ENCODE measurements at places on chromosomes 1 and 21.

DNA sequence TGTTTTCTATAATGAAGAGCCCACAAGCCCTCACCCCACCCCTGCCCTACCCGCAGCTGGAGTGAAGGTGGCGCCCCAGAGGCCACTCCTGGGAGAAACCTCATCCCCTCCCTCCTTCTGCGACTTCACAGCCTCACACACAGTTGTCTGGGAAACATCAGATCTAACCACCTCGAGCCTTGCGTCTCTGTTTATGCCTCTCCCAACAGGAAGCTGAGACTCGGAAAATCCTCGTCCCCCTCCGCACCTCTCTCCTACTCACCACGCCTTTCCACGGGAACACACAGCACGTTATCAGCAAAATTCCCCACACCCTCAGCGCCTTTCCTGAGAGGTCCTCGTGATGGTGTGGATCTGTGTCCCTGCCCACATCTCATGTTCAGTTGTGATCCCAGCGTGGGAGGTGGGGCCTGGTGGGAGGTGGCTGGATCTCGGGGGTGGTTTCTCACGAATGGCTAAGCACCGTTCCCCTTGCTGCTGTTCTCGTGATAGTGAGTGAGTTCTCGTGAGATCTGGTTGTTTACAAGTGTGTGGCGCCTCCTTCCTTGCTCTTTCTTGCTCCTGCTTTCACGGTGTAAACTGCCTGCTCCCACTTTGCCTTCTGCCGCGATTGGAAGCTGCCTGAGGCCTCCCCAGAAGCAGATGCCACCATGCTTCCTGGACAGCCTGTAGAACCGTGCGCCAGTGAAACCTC, 190.6 kb downstream of the KIF26B start:
- DNase-seq, result no peak

- no peak for DNase-seq
Observed at GRCh38 chr1:173489149-173489600, 12.0 kb downstream of the PRDX6 start.

GRCh38 chr1:40697436-40697835, 5.9 kb downstream of the NFYC start:
- DNase-seq, result no peak

- DNase-seq, result no peak
Observed at GRCh38 chr1:31441558-31441957, 28.5 kb downstream of the SERINC2 start.

- DNase-seq, result no peak
Observed at GRCh38 chr21:45957981-45958600, 23.5 kb upstream of the COL6A1 start.

- DNase-seq, result no peak
Observed at GRCh38 chr1:218498056-218498938, 153.2 kb downstream of the TGFB2 start.

DNA sequence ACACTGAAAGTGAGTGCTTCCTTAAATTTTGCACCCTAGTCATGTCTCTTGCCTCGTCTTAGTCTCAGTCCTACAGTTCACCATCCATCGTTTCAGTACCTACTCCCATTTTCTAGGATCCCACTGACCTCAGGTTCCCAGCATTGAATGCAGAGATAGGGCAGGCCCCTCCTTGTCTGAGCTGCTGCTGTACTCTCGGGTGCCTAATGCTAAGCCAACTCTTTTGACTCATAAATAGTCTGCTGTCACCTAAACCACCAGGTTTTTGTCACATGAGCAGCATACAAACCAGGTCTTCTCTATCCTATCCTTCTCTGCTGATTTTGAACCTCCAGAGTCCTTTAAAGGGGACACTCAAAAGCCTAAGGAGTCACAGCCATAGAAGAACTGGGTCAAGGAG, 3.0 kb downstream of the ARHGAP30 start:
- DNase-seq, result no peak

DNA sequence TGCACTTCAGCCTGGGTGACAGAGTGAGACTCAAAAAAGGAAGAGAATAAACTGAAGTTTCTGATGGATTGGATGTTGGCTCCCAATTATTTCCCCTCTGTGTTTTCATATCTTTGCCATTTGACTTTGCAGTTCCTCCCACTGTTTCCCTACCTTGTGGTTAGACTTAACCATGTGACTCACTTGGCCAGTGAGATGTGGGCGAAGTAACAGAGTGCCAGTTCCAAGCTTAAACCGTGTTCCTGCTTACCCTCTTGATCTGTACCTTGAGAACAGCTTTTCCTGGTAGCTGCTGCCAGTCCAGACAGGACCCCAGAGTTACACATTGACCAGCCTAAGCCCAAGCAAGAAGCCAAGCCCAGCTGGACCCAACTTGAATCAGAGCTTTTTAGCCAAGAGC, 323.4 kb downstream of the LTN1 start:
- no peak for DNase-seq

- no peak for DNase-seq
Observed at GRCh38 chr1:69777971-69778370, 210.2 kb downstream of the LRRC7 start.

DNA sequence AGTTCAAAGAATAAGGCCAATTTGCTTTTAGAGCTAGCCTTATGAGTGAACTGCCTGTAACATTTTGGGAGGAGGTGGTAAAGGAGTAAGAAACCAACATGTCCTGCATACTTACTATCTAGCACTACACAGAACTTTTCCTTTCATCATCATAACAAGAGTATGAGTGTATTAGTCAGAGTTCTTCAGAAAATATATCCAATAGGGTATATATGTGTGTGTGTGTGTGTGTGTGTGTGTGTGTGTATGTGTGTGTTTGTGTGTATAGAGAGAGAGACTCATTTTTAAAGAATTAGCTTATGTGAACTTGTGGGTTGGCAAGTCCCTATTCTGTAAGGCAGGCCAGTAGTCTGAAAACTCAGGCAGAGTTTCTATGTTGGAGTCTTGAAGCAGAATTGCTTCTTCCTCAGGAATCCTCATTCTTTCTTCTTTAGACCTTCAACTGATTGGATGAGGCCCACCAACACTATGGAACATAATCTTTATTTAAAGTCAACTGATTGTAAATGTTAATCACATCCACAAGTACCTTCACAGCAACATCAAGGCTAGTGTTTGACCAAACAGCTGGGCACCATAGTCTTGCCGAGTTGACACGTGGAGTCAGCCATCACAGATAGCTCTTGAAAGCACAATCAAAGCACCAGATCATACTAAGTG, 121.9 kb downstream of the CYYR1 start:
- DNase-seq, result no peak

- no peak for DNase-seq
Observed at GRCh38 chr1:22364764-22365163, 86.9 kb upstream of the ZBTB40 start.

DNA sequence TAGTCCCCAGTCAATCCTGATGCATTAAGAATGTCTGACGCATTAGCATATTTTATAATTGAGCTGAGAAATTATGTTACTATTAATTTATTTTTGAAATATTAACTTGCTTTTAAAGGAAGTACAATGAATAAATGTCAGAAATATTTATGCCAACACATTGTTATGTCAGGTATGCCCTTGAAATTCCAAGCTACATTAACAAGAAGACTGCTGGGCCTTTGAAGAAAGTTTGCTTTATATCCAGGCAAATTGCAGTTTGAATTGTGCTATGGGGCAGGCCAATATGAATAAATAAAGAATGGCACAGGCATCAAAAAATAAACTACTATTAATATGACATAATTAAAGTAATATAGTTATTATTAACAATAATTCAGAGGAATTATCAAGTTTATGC, 1391.3 kb downstream of the PLA2G4A start:
- no peak for DNase-seq

DNA sequence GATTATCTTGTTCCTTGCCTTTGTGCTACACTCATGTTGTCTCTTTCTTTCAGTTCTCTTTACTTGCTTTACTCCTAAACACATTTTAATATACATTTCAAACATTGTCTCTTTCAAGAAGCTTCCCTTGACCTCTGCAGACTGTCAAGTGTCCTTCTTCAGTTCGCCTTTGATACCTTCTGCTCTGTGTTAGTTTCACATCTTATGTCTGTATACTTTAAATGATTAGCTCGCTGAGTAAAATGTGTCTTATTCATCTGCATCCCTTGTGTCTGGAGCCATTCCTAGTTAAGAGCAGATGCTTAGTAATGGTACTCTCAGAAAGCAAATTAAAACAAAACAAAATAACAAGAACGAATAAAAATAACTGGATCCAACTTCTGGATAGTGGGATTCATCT, 303.3 kb downstream of the S1PR1 start:
- no peak for DNase-seq

- DNase-seq, result no peak
Observed at GRCh38 chr1:211538287-211538686, 40.7 kb downstream of the SLC30A1 start.

GRCh38 chr1:67978890-67979516, 71.4 kb downstream of the DIRAS3 start:
- no peak for DNase-seq

- DNase-seq, result no peak
Observed at GRCh38 chr1:215421744-215422143, 145.4 kb upstream of the KCTD3 start.

GRCh38 chr1:176144526-176144925, 62.6 kb downstream of the COP1 start:
- no peak for DNase-seq

DNA sequence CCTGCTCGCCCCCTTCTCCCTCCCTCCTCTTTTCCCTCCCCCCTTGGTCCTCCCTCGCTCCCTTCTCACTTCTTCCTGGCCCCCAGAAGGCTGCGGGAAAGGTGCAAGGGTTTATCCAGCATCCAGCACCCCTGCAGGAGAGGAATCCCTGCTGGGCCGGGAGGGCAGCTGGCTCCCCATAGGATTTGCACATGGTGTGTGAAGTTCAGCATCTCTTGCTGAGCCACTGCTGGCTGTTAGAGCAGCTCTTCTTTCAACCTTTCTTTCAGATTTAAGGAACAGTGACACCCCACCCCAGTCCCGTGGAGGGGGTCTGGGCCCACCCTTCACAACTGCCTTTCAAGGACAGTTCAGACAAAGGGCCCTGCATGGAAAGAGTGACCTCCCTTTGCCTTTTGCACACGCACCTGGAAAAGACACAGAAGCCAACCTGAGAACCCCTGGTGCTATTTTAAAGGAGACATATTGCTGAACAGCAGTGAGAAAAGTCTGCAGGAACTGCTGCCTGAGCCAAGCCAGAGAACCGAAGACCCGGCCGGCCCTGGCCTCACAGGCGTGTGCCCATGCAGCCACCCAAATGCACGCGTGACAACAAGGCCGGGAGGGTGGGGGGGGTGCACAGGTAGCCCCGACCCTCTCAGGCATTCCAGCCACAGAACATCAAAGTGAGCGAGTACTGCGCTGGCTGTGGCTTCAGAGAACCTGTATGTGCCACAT, 66.6 kb downstream of the SLC37A1 start:
- no peak for DNase-seq

- DNase-seq, result no peak
Observed at GRCh38 chr1:201877877-201878401, 10.8 kb upstream of the SHISA4 start.

GRCh38 chr1:53197291-53198200, 922 bp downstream of the CPT2 start:
- no peak for DNase-seq

GRCh38 chr1:203625628-203626019, 1.0 kb upstream of the ATP2B4 start:
- peak; percentile 29 for DNase-seq

DNA sequence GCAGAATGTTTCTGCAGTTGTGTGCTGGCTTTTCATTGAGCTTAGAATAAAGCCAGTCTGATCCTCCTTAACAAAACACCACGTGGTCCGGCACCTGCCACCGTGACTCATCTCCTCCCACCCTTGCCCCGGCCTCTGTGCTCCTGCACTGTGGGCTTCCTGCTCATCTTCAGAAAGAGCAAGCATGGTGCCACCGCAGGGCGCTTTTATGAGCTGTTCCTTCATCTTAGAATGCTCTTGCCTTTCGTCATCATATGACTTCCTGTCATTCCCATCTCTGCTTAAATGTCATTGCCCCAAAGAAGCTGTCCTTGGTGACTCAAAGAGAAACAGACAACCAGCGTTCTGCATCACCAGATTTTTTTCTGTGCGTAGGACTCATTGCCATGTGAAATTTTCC, 117.8 kb downstream of the HHAT start:
- DNase-seq, result peak; percentile 46

DNA sequence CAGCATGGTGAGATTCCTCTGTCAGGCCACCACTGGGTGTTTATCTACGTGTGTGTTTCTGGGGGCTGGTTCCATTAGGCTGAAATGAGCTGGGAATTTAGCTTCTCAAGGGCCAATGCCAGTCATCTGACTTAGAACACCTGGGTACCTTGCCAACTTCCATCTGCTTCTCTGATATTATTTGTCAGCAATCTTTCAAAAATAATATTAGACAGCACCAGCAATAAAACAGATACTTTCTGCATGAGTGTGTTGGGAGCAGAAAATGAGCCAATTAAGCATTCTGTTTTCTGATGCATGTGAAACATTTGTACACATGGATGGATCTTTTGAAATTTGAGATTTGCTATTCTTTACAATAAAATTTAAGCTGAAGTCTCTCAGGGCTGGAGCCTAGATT, 124.1 kb downstream of the RYR2 start:
- no peak for DNase-seq

GRCh38 chr1:240797050-240797449, 185.1 kb upstream of the GREM2 start:
- DNase-seq, result no peak
